Stimulated activated CD4-positive, alpha-beta T cell treated with anti-CD3 and anti-CD28 coated beads, TNF-alpha, amount 100 ng/mL, for 24 hours (primary cell): ENCODE measurements at places on chromosomes 2 and 18.
A peak's percentile ranks its signal among the peaks of the same experiment; 100 is the strongest.

- DNase-seq: no peak
Observed at GRCh38 chr18:76414936-76415621, 80.0 kb downstream of the ZNF516 start.

DNA sequence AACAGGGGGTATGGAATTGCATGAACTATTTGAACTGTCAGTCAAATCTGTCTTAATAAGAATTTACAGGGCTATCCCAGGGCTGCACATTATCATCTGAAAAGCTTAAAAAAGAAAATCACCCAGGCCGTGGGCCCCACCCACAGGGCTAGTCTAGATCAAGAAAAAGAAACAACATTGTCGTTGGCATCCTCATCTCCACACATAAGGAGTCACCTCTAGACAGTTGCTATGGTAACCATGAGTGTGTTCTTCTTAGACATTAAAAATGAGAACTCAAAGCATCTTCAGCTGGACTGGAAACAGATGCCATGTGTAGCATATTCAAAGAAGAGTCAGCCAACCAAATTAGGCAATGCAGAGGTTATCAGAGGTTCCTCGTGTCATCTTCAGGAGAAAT lies 72.3 kb upstream of the CPO start:
- DNase-seq: no peak

DNA sequence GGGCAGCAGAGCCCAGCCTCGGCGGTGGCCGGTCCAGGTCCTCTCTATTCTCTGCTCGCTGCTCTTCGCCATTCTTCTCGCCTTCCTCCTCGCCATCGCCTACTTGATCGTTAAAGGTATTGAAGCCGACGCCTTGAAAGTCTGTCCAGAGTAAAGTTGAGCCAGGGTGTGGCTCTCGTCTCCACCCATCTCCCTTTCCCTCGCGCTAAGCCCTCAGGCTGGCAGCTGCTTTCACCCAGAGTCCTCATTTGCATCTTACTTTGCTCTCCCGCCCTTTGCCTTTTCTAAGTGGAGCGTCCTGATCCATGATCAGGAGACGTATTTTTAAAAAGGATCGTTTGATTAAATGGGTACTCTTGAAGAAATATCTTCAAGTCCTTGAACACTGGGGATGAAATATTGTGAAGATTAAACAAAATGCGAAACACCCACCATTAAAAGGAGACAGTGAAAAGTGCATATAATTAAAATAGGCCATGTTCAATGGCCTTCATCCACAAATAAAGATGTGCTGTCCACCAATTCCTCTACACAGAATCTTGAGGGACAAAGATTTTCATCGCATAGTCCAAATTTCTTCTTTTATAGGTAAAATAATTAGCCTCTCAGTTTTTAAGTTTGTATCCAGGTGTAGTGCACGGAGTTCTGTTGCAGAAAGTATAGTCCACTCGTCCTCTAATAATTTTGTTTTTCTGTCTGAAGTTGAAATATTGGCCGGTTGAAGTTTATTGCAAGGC lies 657 bp downstream of the ARL6IP6 start:
- DNase-seq: no peak

GRCh38 chr2:170181602-170182001 lies 3.7 kb downstream of the MYO3B start:
- no peak for DNase-seq

- DNase-seq: no peak
Observed at GRCh38 chr2:71120195-71120594, 9.8 kb downstream of the MCEE start.

GRCh38 chr2:119691651-119692245 lies 12.7 kb downstream of the TMEM177 start:
- DNase-seq: no peak

- no peak for DNase-seq
Observed at GRCh38 chr2:8115966-8116365, 565.9 kb upstream of the ID2 start.

DNA sequence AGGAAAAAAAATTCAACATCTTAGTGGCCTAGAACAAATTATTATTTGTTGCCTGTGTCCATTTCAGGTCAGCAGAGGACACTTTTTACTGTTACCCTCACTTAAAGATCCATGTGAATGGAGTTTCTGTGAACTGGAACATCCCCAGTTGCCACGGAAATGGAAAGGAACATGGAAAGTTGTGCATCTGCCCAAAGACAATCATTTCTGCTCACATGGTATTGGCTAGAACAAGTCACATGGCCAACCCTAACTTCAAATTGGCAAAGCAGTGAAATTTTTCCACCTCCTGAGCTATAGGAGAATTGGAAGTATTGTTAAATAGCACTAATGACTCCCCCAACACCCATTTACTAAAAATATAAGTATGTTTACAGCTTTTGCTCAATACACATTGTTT lies 71.2 kb upstream of the CCBE1 start:
- DNase-seq: no peak

DNA sequence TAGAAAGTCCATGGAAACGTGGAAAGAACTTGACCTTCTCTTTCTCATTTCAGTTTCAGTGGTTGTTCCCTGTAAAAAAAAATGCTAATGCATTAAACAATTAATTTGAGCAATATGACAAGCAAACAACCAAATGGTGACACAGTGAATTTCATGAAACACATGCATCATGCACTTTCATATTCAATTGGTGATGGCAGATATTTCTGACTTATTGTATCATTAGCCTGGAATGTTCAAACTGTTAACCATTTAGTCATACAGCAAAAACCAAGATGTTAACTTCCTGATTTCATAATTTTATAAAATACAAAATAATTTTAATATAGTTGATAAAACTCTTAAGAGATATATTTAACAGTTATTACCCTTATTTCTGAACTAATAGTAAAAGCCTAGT lies 85.5 kb downstream of the SCN1A start:
- no peak for DNase-seq

DNA sequence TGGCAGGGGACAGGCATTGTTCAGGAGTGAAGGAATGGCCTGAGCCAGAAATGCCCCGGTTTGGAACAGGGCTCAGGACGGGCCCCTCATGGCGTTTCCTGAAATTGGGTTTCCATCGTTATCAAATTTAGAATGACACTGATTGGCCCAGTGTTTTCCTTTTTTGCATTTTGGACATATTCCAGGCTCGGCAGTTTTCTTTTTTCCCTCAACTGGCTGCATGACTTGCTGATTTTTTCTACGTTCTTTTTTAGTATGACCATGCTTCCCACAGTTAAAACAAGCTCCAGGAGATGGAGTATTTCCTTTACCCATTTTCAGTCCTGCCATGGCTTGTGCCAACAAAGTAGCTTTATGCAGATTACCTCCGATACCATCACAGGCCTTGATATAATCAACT lies 20.4 kb upstream of the LYG2 start:
- no peak for DNase-seq

DNA sequence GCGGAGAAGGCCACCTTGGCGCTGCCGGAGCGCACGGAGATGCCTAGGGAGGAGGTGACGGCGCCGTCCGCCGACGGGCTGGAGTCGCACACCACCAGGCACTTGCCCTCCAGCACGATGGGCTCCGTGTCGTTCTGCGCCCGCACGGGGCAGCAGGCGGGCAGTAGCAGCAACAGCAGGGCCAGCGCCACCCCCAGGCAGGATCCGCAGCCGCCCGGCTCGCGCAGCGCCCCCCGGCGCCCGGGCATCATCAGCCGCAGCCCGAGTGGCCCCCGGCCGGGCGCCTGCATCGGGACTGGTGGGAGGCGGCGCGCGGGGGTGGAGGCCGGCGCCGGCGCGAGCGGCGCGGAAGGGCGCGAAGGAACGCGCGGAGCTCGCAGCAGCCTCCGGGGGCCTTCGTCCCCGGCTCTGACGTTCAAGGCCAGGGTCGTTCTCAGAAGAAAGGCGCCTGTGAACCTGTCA lies 2.2 kb downstream of the CBLN2 start:
- no peak for DNase-seq

GRCh38 chr18:74714791-74715190 lies 117.1 kb downstream of the ZNF407 start:
- DNase-seq: no peak

DNA sequence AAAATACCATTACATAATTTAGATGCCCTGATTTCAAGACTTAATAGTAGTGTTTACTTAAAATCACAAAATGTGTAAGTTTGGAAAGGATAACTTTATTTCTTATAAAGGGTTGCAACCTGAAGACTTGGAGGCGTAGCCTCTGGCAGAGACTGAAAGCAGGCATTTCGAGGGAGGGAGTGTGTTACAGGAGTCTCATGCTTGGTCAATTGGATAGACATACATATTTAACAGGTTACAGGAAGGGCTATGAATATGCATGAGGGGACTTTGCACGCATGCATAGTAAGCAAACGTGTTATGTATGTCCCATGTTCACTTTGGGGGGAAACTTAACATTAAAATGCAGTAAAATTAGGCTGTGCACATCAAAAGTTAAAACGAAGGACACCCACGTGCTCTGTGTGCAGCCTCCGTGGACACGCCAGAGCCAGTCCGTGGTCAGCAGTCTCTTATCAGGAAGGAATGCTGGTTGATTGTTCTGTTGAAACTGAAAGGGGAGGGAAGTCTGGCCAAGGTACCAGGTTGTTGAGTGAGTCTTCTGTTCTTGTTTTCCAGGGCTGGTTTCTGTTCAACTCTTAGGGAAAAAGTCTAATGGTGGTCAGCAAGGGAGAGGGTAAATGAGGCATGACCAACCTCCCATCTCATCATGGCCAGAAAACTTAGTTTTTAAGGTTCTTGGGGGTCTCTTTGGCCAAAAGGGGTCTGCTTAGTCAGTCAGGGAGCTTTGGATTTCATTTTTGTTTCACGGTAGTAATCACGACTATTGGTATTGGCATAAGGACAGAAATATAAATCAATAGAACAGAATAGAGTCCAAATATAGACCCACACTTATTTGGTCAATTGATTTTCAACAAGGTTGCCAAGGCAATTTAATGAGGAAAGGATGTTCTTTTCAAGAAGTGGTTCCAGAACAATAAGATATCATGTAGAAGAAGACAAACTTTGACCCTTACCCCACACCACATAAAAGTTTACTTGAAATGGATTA lies 121.9 kb downstream of the MCFD2 start:
- DNase-seq: no peak

- peak; percentile 2 for DNase-seq
Observed at GRCh38 chr2:19474128-19474527, 115.7 kb upstream of the OSR1 start.

DNA sequence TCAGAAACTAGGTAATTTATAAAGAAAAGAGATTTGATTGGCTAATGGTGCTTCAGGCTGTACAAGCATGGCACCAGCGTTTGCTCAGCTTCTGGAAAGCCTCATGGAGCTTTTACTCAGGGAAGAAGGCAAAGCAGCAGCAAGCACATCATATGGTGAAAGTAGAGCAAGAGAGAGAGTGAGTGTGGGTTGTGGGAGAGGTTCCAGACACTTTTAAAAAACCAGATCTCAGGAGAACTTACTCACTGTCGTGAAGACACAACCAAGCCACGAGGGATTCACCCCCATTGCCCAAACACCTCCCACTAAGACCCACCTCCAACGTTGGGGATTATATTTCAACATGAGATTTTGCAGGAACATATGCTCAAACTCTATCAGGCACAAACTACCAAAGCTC lies 554.6 kb upstream of the TNP1 start:
- DNase-seq: no peak

- no peak for DNase-seq
Observed at GRCh38 chr2:176554101-176555048, 285.1 kb downstream of the MTX2 start.

GRCh38 chr2:33392366-33392765 lies 84.1 kb upstream of the RASGRP3 start:
- no peak for DNase-seq

- DNase-seq: peak; percentile 15
Observed at GRCh38 chr2:190533968-190534309, 583 bp downstream of the NEMP2 start.

- no peak for DNase-seq
Observed at GRCh38 chr2:11796190-11797171, 50.0 kb downstream of the LPIN1 start.

- DNase-seq: no peak
Observed at GRCh38 chr2:73594251-73594650, 48.0 kb downstream of the NAT8 start.

GRCh38 chr2:150141226-150142001 lies 346.1 kb downstream of the RND3 start:
- DNase-seq: no peak

DNA sequence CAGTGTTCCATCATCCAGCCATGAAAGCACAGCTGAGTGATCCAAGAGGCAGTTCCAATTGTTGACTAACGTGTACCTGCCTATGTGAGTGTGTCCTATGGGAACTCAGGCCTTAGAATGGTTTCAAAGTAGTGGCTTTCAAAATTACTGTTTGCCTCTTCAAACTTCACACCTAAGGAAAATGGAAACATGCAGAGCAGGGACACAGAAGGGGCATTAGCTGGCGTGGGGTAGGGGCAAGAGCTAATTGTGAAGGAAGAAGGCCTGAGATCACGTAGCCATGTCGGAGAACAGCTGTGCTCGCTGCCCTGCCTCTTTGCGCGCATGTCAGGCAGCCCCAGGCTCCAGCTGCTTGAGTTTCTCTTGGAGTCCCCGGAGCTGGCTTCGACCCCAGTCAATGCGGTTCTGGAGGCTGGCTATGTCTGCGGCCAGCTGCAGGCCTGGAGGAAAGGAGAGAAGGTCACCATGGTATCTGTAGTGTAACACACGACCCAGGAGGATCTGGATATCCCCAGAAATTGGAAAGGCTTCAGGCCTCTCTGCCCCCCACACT lies 3.8 kb upstream of the IMP4 start:
- no peak for DNase-seq

GRCh38 chr2:6421138-6421730 lies 444.5 kb downstream of the CMPK2 start:
- DNase-seq: no peak

- no peak for DNase-seq
Observed at GRCh38 chr2:51335087-51336058, 303.4 kb upstream of the NRXN1 start.
